ENCODE measurements at places on chromosomes 16 and 17. TPM values are rescaled to one million over a fixed set of nuclear protein-coding genes. Genes with fewer than 3 reads are reported as not detected.

The ULK2 gene
- 13.8 TPM for polyA plus RNA-seq

- peak; percentile 50 for DNase-seq
- no peaks in the 10 kb centered on the region for H3K36me3 ChIP-seq
- no peak overlapping the region for H3K4me3 ChIP-seq
- H3K4me1 ChIP-seq = no peaks in the 10 kb centered on the region
- H3K27me3 ChIP-seq = no peaks in the 10 kb centered on the region
Observed at GRCh38 chr17:83174362-83175118, 95.1 kb downstream of the METRNL start.

GRCh38 chr17:44977814-44978550 is 9.9 kb upstream of the C1QL1 start:
- H3K4me3 ChIP-seq = no peak overlapping the region
- H3K27me3 ChIP-seq = no peaks in the 10 kb centered on the region
- H3K4me1 ChIP-seq = peaks cover 24% of the 10 kb centered on the region
- no peaks in the 10 kb centered on the region for H3K36me3 ChIP-seq
- DNase-seq = peak; percentile 52

- no peak overlapping the region for H3K4me3 ChIP-seq
- no peaks in the 10 kb centered on the region for H3K27me3 ChIP-seq
- no peak for DNase-seq
- no peaks in the 10 kb centered on the region for H3K36me3 ChIP-seq
- no peak overlapping the region for H3K27ac ChIP-seq
Observed at GRCh38 chr16:85606904-85607303, 6.2 kb upstream of the GSE1 start.

The DCAKD gene
- 27.0 TPM for polyA plus RNA-seq
